ENCODE measurements at places on chromosomes 5 and 9.

GRCh38 chr5:103693517-103693916 lies 130.9 kb upstream of the NUDT12 start:
- DNase-seq, result no peak

DNA sequence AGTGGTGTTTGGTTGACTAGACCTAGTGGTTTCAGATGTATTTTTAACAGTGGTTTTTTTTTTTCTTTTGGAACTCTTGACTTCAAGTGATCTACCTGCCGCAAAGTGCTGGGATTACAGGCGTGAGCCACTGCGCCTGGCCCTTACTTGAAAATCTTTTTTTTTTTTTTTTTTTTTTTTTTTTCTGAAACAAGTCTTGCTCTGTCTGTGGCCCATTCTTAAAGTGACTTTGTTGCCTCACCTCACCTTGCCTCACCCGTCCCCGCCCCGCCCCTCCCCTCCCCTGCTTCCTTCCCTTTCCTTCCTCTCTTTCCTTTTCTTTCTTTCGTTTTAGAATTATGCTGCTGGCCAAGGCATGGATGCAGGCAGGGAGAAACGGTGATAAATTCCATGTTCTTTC lies 26.0 kb downstream of the GPBP1 start:
- no peak for DNase-seq

DNA sequence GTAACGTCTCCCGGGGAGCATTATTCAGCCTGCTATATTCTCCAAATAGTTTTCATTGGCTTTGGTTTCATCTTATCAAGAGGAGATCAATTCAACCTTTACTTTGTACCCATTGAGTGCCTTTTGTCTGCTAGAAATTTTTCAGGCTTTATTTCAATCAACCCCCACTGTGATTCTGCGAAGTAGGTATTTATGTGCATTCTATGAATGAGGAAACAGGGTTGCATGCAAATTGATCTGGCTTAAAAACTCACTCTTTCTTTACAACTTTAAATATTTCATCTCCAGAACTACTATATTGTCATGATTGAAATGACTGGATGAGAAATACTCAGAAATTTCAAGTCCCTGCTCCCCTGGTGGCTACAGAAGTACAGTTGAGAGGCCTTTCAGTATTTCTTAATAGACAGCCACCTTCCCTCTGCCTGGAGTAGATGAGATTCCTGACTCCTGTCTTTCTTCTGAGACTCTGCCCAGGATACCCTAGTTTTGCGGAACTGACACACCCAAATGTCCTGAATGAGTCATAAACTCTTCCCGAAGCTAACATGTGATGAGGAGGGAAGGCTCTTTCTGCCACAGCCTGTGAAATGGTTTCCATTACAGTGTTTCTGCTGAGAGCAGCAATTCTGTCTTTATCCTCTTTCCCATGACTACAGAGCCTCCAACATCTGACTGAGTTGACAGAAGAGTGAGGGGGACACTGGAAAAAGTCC lies 52.6 kb upstream of the TNC start:
- no peak for DNase-seq

DNA sequence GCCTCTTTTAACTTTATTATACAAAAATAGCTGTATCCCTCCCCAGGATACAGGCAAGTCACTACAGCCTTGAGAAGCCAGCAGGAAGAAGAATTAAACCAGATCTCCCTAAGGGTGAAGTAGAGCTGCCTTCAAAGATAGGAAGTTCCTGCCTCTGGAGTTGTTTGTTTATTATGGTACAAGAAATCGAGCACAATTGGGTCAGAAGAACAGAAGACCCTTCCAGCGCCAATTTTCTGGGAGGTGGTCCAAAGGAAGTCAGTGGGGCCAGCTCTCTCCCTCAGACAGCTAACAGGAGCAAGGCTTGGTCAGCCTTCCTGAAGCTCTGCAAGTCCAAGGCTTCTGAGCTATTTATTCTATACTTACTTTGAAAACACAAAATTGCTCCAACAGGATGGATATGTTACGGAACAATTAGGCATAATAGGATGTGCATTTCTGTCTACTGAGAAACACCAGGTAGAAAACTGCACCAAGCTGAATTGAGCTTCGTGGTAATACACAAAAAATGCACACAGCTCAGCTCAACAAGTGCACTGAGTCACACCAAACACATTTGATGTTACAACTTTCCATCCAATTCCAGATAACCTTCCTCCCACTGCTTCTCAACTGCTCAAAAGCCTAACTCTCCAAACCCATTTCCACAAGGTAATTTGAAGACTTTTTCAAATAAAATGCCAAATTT lies 16.0 kb downstream of the SERINC5 start:
- DNase-seq, result no peak

DNA sequence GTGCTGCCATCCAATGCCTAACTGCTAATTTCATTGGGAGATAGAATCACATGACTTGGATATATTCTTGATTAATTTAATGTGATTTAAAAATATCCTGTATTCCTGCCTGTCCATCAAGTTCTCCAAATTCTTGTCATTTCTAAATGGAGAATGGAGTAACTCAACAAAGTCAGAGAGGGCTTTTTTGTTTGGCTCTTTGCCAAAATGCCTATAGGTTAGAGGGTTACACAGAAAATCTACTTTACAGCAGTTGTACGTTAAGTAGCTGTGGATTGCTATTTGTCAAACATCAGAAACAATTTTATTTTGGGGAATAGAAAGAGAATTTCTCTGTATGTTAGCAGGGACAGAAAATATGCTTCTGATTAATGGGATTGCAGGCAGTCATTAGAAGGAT lies 5.9 kb downstream of the PIK3R1 start:
- no peak for DNase-seq

- DNase-seq, result no peak
These were observed 80.0 kb downstream of the OXCT1 start for GRCh38 chr5:41790038-41790776.

DNA sequence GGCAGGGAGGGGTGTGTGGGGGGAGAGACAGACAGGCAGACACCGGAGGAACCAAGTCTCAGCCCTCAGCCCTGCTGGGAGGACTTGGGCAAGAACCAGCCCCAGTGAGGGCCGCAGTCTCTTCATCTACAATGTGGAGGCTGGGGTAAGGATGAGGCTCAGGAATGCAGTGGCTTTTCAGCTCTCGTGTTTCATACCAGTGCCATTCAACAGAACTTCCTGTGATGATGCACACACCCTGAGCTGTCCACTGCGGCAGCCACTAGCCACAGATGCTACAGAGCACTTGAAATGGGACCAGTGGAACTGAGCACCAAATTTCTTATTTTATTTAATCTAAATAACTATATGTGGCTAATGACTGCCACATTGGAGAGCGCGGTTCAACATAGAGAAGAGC lies 10.7 kb downstream of the CAMK2A start:
- DNase-seq, result no peak

GRCh38 chr9:90956026-90956810 lies 154.6 kb downstream of the SYK start:
- no peak for DNase-seq

- DNase-seq, result no peak
These were observed 411.6 kb downstream of the BNC2 start for GRCh38 chr9:16458696-16459420.

DNA sequence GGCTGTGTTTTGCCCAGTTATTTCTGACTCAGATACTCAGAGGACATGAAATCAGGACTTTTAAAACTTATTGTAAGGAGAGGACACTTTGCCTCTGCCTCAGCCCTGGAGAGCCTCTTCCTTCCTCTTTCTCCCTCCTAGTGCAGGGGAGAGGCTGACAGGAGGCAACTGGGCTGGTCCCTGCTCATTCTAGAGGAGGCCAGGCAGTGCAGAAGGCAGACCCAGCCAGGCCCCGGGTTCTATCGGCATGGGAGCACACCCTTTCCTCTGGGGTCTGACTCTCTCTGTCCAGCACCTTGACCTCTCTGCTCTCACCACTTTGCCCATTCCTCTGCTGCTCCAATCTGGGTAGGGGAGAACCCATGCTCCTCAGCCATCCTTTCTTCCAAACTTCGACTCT lies 16.0 kb upstream of the SMIM32 start:
- no peak for DNase-seq

GRCh38 chr9:136373300-136374182 lies at the start of gene CARD9:
Gene CARD9, minus strand, starts transcription at chr9:136373669. Its CDS starts 1,591 bp downstream, at chr9:136372078.
- DNase-seq, result no peak

DNA sequence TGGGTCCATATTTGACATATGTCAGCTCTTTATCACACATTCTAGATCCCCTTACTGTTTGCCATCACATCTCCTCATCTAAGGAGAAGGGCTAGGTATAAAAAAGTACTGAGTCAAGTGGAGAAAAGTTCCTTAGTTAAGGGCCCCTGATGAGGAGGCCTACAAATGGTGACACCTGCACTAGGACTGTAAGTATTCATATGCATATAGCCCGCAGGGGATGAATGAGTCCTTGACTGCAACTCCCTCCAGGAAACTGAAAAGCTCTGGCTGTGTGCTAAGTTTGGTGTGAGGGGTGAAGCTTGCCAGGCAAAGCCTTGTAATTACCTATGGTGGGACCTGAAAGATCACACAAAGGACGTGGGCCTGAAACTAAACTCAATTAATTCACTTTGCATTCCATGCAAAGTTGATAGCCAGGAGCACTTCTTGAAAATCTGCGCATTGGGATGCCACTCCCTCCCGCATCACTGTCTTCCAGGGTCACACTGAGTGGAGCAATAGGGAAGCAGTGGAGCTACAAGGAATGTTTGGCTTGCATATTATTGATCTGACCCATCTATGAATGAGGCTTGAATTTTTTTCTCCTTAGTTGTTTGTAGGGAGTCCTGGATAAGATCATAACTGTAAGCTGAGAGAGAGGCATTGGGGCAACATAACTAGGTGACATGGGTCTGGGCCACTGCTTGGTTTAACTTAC lies 11.9 kb upstream of the EQTN start:
- DNase-seq, result no peak

GRCh38 chr5:168843277-168844015 lies 264.3 kb upstream of the PANK3 start:
- no peak for DNase-seq

GRCh38 chr9:16191691-16192402 lies 639.0 kb downstream of the CCDC171 start:
- peak; percentile 41 for DNase-seq

- no peak for DNase-seq
These were observed 33.4 kb upstream of the TRAF1 start for GRCh38 chr9:120960001-120960400.

DNA sequence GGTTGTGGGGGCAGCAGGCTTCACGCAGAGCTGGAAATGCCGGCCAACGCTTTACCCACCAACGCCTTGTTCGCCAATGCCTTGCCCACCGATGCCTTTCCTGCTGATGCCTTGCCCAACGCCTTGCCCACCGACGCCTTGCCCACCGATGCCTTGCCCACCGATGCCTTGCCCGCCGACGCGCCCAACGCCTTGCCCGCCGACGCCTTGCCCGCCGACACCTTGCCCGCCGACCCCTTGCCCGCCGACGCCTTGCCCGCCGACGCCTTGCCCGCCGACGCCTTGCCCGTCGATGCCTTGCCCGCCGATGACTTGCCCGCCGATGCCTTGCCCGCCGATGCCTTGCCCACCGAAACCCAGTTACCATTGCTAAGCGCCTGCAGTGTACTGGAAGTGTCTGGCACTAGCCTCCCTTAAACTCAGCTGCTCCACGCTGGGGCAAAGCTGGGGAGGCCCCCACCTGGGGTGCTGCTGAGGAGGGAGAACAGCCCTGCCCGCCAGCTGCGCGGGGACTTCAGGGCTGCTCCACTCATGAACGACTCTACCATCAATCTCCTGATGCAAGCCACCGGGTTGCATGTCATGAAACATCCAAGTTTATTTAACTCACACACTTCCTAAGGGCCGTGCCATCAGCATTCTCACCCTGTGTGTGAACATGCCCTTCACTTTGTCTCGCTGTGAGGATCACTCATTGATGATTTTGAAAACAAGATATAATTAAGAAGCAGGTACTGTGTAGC lies 1.8 kb downstream of the SLC6A18 start:
- no peak for DNase-seq

DNA sequence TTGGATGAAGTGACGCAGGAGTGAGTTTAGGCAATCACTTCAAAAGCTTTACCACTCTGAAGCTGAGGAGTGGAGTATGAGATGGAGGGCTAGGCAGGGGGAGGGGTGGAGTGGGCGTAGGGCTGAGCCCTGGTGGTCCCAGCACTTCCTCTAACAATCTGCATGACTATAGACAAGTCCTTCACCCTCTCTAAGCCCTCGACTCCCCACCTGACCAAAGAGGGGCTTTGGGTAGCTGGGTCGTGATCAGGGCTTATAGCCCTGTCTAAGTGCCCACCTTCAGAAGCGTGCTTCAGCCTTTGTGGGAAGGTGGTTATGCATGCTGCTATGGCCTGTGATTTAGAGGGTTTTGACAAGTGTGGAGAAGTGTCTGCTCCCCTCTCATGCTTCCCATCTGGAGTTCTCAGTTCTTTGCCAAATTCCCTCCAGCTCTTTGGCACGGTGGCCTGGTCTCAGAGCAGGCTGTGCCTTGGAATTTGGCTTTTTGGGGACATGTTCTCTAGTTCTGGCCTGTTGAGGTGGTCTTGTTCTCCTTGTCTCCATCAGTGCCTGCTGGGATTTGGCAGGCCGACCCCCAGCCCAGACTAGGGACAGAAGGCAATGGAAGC lies 53.0 kb downstream of the ACTBL2 start:
- DNase-seq, result no peak

DNA sequence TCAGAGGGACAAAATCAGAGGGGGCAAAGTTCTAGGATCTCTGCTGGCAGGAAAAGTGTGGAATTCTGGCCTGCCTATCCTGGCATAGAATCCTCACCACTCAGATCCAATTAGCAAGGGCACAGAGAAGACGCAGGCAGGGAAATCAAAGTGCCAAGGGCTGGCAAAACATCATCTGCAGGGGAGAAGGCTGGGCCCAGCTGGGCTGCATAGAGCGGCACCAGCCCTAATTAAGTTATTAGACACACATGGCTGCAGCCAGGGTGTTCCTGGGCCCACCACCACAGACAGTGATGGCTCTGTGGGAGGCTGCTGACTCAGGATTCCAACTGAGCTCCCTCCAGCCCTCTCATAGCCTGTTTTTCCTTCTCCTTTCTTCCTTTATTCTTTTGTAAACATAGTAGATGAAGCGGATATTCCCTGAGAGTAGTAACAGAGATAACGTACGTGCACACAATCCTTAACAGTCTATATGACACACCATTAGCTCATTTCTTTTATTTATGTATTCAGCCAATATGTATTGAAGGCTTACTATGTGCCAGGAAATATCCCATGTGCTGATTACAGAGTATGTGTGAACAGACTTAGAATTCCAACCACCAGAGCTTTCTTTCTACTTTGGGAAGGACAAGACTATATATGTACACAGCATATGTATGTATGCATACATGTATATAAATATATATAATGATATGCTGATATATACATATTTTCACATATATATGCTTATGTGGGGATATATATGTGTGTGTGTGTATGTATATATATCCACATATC lies 236.1 kb downstream of the ASTN2 start:
- DNase-seq, result no peak

- peak; percentile 99 for DNase-seq
These were observed 36.8 kb upstream of the TEX48 start for GRCh38 chr9:114718801-114719221.
